Urinary bladder (tissue), 4 donors: ENCODE measurements at places on chromosomes 3 and 15. TPM values are rescaled to one million over a fixed set of nuclear protein-coding genes. Genes with fewer than 3 reads are reported as not detected.

GRCh38 chr3:135454890-135455289, 510.6 kb upstream of the PPP2R3A start:
- DNase-seq: no peak

- DNase-seq: no peak
Observed at GRCh38 chr3:17456046-17456445, 286.4 kb downstream of the TBC1D5 start.

DNA sequence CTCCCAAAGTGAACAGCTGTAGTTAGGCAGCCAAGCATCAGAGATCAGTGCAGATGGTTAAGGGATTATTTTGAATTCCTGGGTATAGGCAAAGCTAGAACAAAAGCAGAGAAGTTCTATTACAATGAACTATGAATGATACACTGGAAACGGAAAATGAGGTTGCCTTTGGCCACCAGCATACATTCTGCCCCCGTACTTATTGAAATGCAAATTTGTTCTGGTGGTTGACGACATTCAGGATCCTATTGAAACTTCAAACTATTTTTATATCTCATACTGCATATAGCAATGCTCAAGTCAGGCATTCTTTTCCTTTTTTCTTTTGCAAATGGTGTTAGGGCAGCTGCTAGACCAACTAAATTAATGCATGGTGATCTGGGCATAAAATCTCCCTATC, 61.7 kb downstream of the SLC12A1 start:
- no peak for DNase-seq

GRCh38 chr15:85044251-85044853, 62.7 kb downstream of the PDE8A start:
- no peak for DNase-seq

DNA sequence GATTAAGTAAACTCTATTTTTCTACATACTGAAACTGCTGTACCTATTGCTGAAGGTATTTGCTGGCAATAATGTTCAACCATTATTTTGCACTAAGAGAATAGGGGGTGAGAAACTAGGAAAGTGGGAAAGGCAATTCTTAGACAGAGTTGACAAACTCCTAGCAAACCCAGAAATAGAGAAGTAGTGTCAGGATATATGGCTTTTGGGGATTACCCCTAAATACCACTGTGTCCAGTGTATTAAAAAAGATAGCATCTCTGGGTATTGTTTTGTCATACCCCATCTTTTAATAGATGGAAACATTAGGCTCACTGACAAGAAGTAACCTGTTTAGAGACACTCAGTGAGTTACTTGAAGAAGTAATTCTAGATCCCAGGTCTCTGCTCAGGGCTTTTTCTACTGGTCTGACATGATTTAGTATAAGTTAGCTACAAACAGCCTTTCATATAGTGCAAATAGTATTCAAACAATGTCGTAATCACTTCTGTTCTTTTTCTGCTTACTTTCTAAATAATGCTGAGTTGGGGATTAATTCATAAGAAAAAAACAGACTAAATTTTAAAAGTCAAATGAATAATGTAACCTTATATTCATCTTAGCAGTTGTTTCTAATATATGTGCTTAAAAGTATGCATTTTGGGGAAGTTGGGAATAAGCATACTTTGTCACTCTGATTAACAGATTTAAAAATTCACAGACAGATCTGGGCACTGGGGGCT, 107.2 kb downstream of the IL1RAP start:
- DNase-seq: no peak

DNA sequence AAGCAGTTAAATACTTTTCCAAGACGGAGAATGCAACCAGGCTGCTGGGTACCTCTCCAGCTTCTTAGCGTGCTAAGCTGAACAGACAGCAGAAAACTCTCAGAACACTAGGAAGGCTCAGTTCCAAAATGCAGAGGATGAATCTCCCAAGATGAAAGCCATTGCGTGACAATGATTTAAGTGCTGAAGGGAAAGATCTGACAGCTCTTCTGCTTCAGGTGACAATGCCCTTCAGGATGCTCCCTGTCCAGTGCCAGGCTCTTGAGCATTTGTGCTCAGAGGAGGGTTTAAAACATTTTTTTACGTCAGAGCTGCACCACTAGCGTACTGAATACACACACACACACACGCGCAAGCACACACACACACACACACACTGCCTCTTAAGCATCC, 26.3 kb downstream of the ARHGEF3 start:
- no peak for DNase-seq

GRCh38 chr3:132730891-132731580, 8.8 kb upstream of the NPHP3 start:
- no peak for DNase-seq

DNA sequence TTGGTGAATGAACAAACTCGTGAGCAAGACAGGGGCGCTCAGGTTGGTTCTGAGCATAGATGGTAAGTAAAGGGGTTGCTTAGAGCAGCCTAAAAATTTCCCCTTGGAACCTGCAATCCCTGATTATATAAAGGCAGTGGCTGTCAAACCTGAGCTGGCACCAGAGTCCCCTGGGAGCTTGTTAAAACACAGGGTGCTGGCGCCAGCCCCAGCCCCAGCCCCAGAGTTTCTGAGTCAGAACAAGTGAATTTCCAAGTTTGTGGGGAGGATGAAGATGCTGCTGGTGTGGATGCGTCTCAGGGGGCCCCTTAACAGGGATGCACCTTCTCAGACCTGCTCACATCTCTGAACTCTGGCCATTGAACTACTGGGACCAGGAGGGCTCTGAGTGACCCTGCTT, 48.2 kb downstream of the FEM1B start:
- DNase-seq: no peak

GRCh38 chr15:98164571-98164970, 204.1 kb downstream of the ARRDC4 start:
- DNase-seq: no peak

DNA sequence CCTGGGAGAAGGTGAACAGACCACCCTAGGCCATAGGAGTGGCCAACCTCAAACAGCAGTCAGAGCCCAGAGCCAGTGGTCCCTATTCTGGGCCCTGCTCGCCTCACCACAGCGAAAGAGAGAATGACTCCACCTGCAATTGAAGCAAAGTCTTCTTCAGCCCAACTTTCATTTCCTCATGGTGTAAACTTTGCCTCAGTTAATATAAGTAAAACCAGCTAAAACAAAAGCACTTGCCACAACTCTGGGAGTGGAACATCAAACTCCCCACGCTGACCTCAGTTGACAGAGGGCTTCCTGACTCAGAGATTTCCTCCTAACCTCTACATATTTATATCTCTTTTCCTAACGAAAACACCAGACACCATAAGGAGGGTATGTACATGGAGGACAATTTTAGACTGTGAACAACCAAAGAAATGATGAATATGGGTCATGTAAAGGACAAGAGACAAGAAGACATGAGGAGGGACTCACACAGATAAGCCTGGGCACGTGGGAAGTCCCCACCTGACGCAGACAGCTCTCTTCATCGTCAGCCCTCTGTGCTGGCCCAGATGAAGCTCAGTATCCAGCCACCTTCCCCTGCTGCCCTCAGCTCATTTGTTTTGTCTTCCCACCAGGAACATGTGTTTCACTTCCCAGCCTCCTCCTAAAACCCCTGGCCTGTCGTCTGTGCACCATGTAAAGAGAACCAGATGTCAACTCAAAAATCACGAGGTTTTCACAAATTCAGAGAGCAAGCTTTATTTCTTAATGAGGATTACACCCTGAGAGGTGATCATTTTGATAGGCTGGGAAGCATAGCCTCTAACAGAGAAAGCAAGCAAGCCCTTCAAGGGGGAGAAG, 140.9 kb downstream of the KCNMB2 start:
- no peak for DNase-seq

DNA sequence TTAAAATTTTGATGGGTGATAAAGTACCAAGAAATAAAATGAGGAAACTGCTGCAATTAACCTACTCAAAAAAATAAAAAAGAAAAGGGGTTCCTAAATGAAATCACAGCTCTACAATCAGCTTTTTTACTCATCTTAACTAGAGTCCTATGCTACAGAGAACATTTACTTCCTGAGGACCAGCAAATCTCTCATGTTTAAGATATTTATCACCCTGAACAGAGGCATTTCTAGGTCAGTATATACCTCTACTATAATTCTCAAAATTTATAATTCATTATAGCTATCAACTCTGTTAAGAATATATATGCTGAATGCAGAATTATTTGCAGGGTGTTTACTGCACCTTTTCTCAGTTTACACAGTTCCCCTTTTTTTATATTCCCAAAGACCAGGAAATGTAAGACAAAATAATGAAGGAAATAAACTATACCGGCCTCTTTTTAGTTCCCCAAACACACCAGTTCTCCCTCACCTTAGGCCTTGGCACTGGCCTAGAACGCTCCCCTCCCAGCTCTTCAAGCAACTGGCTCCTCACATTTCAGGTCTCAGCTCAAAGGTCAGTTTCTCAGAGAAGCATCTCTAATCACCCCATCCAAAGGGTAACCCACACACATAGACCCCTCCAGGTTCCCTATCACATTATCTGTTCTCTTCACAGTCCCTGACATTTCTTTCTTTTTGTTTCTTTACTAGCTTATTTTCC, 71.1 kb downstream of the LRRFIP2 start:
- DNase-seq: no peak

DNA sequence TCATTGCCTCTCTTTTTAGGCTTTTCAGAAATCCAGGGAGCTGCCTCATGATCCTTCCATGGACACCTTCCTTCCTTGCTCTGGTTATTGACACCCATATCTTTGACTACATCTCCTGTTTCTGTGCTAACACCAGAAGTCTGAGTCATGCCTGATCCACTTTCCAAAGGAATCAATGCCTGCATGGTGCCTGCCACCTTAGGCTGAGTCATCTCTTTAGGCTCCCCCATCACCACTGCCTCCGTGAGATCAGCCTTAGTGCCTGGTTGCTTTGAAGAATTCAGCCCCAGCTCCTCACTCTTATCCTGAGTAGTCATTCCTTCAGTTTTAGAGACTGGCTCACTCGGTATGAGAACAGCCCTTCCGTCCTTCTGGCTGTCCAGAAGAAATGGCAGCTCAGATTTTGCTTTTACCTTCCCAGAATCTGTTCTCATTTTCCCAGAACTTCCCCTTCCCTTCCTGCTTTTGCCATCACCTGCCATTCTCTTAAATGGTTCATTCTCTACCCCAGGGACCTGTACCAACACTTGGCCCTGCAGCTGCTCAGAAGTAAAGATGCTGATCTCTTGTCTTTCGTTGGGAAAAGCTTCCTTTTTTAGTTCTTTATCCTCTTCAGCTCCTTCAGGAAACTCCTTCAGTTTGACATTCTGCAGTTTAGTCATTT, 105.3 kb downstream of the MAP4 start:
- no peak for DNase-seq

The GAP43 gene
- polyA plus RNA-seq: 5.6 TPM

The CFAP100 gene
- not detected for polyA plus RNA-seq

The LMCD1 gene
- 163 TPM for polyA plus RNA-seq

The KBTBD13 gene
- 0.19 TPM for polyA plus RNA-seq

The CSNK1G1 gene
- 5.7 TPM for polyA plus RNA-seq

The POPDC2 gene
- 65.7 TPM for polyA plus RNA-seq

The TRIM42 gene
- not detected for polyA plus RNA-seq

The HDGFL3 gene
- polyA plus RNA-seq: 34.1 TPM
